ENCODE measurements at places on chromosomes 7 and 10.

DNA sequence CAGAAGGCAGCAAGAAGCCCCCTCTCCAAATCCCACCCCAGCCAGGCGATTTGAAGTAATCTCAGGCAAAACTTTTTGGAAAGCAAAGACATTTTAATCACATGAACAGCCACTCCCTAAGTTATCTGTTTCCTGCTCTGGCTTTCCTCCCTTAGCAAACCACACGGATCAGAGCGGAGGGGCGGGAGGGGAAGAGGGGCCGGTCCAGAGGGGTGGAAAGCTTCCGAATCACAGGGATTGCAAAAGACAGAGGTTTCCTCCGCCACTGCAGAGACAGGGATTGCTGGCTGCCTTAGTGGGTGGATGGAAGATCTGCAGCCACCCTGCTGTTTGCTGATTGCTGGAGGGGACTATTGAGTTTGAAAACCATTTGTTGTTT is 41.2 kb downstream of the ZCCHC24 start:
- DNase-seq, result no peak

- DNase-seq, result no peak
These were observed 5.3 kb downstream of the VAX1 start for GRCh38 chr10:117132751-117133231.

- no peak for DNase-seq
These were observed 35.5 kb downstream of the ARL4A start for GRCh38 chr7:12722636-12723605.

- DNase-seq, result no peak
These were observed 233.8 kb downstream of the KCNMA1 start for GRCh38 chr10:77403761-77404160.

GRCh38 chr7:114008696-114009095 is 89.9 kb upstream of the PPP1R3A start:
- DNase-seq, result no peak

GRCh38 chr7:98215561-98216495 is 4.6 kb downstream of the BHLHA15 start:
- DNase-seq, result no peak

DNA sequence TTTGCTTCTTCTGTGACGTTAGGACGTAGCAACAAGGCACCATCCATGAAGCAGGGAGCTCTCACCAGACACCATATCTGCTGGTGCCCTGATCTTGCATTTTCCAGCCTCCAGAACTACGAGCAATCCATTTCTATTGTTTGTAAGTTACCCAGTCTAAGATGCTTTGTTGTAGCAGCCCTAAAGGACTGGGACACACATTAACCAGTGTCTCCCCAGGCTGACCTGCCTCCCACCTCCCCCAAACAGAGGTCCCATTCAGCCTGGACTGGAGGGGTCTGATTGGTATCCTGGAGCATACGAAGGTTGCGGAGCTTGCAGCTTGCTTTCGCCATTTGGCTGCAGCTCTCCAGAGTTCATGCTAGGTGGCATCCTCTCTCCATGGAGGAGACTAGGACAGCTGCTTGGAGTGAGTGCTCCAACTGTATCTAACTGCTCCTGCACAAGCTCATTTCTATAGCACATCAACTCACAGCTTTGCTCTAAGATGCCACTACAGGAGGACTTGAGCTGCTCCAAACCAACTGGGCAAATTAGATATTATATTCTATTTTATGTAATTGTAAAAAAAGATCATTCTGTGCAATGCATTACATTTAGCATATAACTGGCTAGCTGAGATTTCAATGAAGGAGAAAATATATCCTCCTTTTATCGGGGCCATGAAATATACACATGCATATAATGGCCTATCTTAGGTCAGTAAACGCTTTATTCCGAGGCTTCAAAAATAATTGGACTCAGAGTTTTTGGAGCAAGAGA is 8.0 kb upstream of the GRK5 start:
- DNase-seq, result peak; percentile 16

- no peak for DNase-seq
These were observed 80.1 kb downstream of the MAD1L1 start for GRCh38 chr7:2152646-2153045.

DNA sequence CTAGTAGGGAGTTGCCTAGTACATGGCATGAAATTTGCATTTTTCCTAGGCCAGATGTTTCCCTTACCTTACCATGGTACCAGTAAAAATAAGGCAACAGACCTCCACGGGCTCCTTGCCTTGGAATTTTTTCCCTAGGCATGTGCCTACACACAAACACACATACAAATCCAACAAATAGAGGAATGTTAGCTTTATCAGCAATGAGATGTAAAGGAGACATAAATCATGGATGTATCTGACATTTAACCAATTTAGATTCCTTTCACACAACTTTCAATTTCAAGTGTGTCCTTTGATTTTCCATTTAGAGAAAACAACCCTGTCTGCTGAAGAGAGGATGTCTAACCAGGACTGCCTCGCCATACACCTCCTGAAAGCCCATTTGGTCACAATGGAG is 209.7 kb upstream of the SP4 start:
- DNase-seq, result no peak

GRCh38 chr7:113268757-113269156 is 150.4 kb upstream of the SMIM30 start:
- DNase-seq, result no peak

- DNase-seq, result no peak
These were observed 292.0 kb upstream of the AOAH start for GRCh38 chr7:37016064-37016878.

DNA sequence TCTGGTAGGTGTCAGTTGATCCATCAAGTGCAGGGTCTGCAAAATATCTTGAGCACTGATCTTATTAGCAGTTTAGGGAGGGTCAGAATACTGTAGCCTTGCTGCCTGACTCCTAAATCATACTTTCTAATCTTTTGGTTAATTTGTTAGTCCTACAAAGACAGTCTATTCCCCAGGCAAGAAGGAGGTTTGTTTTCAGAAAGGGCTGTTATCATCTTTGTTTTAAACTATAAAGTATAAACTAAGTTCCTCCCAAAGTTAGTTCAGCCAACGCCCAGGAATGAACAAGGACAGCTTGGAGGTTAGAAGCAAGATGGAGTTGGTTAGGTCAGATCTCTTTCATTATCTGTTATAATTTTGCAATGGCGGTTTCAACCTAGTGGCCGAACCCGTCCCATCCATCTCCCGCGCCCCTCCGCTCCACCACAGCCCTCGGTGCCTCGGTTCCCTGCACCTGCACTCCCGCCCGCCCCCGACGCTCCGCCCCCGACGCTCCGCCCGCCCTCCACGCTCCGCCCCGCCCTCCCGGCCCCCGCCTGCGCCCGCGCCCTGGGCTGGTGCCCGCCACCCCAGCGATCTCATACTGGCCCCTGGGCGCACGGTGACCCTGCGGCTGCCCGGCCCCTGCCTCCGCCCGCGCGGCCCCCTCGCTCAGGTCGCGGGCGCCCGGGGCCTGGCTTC is at the start of gene ADCK2:
Gene ADCK2 (plus strand): TSS at position 564 of the 681 bp plus-strand sequence. CDS start 386 bp downstream, outside the sequence.
- no peak for DNase-seq

GRCh38 chr10:43125881-43126731 is 12.1 kb upstream of the CSGALNACT2 start:
- DNase-seq, result no peak

GRCh38 chr10:33519130-33519860 is 184.8 kb upstream of the NRP1 start:
- DNase-seq, result no peak

DNA sequence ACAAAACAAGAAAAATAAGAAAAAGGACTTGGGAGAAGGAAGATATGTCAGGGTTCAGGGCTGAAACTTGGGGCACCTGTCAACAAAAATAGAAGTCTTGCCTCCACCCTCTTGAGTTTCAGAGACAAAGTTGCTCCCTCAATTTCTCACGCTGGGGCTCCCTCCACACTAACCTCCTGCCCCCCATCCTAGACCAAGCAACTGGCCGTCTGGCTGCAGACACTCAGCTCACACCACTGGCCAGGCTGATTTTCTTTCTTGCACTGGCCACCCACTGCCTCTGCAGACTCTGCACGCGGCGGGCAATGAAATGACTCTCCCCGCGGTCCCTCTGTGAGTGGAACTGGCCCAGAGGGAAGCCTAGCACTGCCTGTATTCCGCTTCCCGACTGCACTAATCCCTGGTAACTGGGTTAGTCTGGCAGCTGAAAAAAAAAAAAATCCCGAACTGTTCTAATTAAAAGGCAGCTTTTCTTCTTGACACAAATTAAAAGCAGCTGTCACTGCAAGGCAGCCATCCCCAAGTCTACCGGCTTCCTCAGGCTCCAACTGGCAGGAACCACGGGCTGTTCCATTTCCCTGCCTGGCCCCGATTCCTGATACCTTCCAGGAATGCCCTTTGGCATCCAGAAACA is 83.5 kb downstream of the SPDYE5 start:
- no peak for DNase-seq

GRCh38 chr10:116146372-116147140 is 126.5 kb downstream of the GFRA1 start:
- no peak for DNase-seq

- no peak for DNase-seq
These were observed 107.9 kb downstream of the HIBADH start for GRCh38 chr7:27554826-27555225.

GRCh38 chr7:139692723-139693122 is 85.1 kb downstream of the HIPK2 start:
- no peak for DNase-seq

DNA sequence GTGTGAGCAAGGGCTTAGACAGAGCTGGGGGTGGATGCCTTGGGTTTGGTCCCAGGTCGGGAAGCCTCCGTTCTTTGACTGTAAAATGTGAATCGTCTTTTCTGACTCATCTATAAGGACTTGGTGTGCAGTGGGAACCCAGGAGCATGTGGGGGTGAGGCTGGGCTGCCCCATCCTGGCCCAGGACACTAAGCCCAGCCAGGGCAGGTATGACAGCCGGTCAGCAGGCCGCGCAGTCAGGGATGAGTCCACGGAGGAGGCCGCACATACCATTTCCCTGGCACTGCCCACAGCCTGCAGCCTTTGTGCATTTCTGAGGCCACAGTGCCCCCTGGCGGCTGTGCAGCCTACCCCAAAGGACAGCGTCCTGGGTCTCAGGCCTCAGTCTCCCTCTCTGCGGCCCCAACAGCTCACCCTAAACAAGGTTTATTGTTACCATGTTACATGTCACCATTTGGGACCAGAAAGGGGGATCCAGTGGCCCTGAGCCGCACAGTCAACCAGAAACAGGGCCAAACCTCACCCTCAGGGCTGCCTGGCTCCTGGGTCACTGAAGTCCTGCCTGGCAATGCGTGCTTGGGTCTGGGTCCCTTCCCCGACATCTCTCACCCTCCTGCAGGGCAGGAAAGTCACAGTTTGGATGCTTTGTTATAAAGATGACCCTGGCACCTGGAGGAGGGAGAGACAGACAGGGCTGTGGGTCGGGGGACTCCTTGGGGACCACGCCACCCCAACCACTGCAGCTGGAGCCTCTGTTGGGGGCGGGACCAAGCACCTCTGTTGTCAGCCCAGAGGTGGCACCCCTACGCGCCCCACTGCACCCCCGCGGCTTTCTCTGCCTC is 14.4 kb upstream of the SH2B2 start:
- DNase-seq, result peak; percentile 78

DNA sequence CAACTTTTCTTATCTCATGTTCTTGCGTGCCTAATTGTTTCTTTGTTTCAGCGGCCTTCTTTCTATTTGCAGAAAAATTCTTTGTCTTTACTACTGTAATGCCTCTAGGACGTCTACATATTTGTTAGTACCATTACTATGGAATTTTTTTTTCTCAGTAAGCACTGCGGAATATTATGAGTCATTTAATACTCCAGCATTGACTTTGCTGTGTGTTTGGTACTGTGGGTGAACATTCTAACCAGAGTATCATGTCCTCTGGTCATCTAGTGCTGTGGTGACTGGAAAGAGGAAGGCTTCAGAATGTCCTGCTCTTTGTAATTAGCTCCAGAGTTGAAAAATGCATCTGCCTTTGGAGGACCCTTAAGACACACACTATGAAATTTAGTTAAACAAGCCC is 58.5 kb upstream of the FERD3L start:
- DNase-seq, result no peak

DNA sequence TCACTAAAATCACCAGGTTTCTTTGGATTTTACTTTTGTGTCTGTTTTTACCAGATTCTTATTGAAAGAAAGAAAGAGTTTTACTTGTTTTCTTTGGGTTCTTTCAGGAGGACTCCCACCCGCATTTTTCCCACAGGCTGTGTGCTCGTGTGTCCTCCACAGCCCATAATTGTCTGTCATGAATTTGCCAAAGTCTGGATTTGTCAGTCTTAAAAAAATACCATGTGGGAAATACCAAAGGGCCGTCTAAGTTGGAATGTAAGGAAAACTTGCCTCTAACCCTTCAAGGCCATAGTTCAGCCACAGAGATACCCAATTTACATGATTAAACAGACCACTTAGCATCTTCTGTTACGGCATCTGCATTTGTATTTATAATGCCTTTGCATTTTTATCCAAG is 41.3 kb upstream of the INHBA start:
- no peak for DNase-seq

DNA sequence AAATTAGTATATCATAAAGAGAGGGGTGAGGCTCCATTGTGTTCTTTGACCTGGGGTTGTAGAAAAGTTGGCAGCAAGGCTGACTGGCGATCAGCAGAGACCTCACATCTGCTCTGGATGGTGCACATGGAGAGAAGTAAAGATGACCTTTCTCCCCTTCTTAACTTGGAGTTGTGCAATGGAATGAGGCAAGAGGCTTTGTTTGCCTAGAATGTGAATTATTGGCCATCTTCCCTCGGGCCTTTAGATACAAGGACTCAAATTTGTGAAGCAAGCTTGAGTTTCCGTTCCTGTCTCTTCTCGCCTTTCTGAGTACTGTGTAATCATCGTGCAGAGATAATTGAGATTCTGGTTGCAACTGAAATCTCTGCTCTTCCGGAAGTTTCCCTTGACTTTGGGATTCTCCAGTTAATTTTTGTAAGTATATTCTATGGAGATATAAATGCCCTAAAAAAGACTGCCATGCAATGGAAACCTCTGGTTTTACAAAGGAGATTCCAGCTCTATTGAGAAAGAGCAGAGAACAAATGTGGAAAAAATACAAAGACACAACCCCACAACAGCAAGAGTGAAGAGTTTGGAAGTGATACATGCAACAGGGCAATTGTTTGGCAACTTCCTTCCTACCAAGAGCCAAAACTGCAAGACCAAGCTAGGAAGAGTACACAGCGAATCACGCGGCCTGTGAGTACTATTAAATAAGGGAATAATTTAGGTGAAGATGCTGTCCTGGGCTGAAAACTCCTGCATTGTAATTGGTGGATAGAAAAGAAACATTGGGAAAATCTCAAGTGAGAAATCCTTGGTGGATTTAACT is 542.3 kb upstream of the NRP1 start:
- no peak for DNase-seq

- DNase-seq, result no peak
These were observed 417.1 kb upstream of the KLF6 start for GRCh38 chr10:4201866-4202825.

DNA sequence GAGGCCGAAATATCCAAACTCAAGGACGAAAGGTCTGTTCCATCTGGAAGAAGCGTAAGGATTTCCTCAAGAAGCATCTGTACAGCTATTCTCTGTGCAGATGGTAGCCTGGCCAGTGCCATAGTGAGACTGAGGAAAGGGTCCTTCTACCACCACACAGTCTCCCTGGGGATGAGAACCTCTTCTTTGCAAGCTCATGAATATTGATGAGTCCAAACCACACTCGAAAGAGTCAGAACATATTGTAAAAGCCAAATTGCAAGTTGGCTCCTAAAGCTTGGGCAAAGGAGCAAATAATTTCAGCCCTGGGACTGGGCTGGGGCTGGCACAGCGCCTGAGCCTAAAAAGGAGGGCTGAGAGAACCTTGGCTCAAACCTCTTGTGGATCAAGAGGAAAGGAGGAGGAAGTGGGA is 66.1 kb upstream of the PIP4K2A start:
- no peak for DNase-seq

- no peak for DNase-seq
These were observed 186.1 kb downstream of the SRPK2 start for GRCh38 chr7:105202616-105203015.

Data from effector CD4-positive, alpha-beta T cell (primary cell).